ENCODE measurements at places on chromosomes 13 and 19. TPM values are rescaled to one million over a fixed set of nuclear protein-coding genes. Genes with fewer than 3 reads are reported as not detected.

DNA sequence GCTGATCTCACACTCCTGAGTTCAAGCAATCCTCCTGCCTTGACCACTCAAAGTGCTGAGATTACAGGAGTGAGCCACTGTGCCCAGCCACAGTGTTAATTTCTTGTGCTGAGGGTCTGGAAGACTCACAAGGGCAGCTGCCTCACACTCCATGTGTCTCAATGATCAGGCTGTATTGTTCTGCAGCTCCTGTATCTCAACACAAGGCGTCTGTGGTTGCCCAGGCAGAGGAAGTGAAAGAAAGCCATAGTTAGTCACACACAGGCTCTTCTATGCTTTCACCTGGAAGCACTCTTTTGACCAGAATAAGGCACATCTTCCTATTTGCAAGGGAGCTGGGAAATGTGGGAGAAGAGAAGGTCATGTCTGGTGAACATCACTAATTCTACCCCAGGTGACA lies 107.3 kb upstream of the ZNF507 start:
- no peak for DNase-seq

- no peak for DNase-seq
Measured at GRCh38 chr19:33370783-33371182, 2.7 kb upstream of the CEBPG start.

- DNase-seq = no peak
Measured at GRCh38 chr13:27028683-27029480, 142.7 kb downstream of the USP12 start.

DNA sequence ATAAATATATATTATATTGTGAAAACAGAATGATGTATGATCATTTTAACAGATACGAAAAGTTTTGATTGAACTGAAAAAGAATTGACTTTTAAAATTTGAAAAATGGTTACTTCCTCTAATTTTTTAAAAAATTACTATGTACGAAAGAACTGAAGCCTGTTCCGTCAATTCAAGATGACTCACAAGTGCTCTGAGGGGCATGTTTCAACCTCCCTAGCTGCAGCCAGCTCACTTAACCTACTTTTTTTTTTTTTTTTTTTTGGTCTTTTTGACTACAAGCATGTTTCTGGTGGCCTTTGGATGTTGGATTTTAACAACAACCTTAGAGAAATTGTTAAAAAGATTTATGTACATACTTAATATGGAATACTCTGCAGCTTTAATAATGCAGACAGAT lies 1139.3 kb downstream of the DIAPH3 start:
- no peak for DNase-seq

DNA sequence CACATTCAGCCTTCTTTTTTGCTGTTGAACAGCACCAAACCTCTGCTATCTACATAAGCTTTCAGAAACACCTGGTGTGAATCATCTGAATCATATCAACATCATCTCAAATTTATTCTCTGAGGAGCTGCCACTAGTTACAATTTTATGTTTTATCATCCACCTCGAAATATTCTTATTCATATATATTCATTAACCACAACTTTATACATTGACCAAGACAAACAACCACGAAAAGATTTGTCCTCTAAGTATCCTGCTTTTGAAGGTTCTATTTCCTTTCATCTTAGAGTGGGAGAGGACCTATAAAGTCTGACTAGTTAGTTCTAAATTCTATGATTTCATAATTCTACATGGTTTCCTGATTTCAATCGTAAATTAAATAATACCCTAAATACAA lies 18.9 kb downstream of the ESD start:
- DNase-seq = no peak

GRCh38 chr19:2048959-2049740 lies 1.9 kb downstream of the MKNK2 start:
- DNase-seq = no peak

DNA sequence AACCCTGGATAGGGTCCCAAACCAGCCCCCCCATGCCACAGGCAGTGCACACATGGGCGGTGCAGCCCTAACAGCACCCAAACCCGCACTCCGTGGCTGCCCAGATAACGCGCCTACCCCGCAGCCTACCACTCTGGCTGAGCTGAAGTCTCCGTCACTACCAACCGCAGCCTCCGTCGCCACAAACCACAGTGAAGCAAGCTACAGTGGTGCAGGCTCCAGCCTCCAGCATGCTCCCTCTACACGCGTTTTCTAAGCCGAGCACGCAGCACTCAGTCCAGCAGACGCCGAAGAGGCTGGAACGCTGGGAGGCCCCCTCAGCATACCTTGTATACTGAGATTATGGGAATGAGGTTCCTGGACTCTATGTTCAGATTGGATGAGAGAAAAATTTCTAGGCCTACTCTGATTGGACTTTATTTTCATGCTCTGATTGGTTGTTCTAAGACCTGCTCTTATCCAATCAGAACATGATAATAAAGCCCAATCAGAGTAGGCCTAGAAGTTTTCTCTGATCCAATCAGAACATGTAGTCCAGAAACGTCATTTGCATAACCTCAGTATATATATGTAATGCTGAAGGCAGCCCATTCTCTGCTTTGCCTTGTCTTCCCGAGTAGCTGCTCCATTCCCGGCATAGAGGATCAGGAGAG lies 56.7 kb upstream of the C1QTNF9B start:
- no peak for DNase-seq

GRCh38 chr13:107835339-107836018 lies 379.9 kb downstream of the LIG4 start:
- DNase-seq = no peak

GRCh38 chr19:7925171-7925851 lies 624 bp downstream of the CTXN1 start:
- peak; percentile 82 for DNase-seq

DNA sequence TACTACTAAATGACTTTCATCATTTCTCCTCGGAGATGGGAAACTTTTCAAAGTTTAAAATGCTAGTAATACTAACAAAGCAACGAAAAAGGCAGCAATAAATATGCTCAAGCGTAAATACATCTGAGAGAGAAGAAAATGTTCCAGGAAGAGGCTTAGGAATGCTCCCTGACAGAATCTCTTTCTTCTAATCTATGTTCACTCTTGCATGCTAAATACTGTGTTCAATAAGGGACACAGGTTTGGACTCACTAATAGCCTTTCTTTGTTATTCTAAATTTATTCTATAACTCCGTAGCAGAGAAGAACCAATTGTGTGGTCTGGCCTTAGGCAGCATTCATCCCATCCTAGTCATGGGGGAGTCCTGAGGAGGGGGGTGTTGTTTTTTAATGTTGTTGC lies 823.0 kb downstream of the PCDH9 start:
- DNase-seq = no peak

GRCh38 chr13:50584856-50585580 lies 258.5 kb downstream of the DLEU7 start:
- DNase-seq = no peak

GRCh38 chr13:25095851-25096453 lies at the start of gene PABPC3:
TSS of gene PABPC3 (plus strand) at chr13:25096136. CDS start at chr13:25096199, 63 bp downstream.
- no peak for DNase-seq

- DNase-seq = no peak
Measured at GRCh38 chr13:100275746-100276145, 186.9 kb downstream of the PCCA start.

GRCh38 chr13:42575938-42576337 lies 2.0 kb downstream of the TNFSF11 start:
- no peak for DNase-seq

- DNase-seq = peak; percentile 11
Measured at GRCh38 chr13:113851826-113852535, 11.9 kb downstream of the GAS6 start.

GRCh38 chr13:48334534-48335127 lies 31.1 kb downstream of the RB1 start:
- no peak for DNase-seq

- DNase-seq = no peak
Measured at GRCh38 chr13:21259571-21260455, 83.4 kb downstream of the MRPL57 start.

DNA sequence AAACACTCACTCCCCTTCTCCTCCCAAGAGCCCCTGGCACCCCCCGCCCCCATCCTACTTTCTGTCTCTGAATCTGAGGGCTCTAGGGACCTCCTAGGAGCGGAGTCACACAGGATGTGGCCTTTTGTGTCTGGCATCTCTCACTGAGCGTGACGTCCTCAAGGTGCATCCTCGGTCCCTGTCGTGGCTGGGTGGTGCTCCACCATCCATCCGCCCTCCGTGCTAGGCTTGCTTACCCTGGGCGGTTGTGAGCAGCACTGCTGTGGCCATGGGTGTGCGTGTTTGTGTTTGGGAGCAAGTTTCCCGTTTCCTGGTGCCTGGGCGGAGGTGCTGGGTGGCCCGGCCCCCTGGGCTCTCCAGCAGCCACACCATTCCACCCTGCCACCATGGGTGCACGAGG lies 12.2 kb downstream of the PLEKHJ1 start:
- no peak for DNase-seq

DNA sequence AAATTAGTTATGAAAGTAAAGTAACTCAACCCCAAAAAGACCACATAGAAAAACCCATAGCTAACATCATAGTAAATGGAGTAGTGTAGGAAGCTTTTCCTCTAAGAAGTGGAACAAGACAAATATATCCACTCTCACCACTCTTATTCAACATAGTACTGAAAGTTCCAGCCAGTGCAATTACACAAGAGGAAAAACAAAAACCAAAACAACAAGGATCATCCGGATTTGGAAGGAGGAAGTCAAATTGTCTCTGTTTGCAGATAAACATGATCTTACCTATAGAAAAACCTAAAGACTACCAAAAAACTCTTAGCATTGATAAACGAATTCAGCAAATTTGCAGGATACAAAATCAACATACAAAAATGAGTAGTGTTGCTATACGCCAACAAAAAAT lies 8.5 kb upstream of the SIGLEC8 start:
- no peak for DNase-seq

The CEBPG gene
- total RNA-seq = 32.8 TPM

The MAP1S gene
- 6.2 TPM for total RNA-seq

The BST2 gene
- total RNA-seq = 84.6 TPM

The ACTMAP gene
- total RNA-seq = not detected

The ZNF561 gene
- 17.1 TPM for total RNA-seq

The KLK2 gene
- total RNA-seq = 0.41 TPM

The RHPN2 gene
- total RNA-seq = under 0.01 TPM

The COMMD6 gene
- 33.7 TPM for total RNA-seq
